ENCODE measurements at places on chromosomes 4 and X.
A peak's percentile ranks its signal among the peaks of the same experiment; 100 is the strongest.

GRCh38 chr4:158397781-158398180 is 123.9 kb upstream of the RXFP1 start:
- no peak for DNase-seq

DNA sequence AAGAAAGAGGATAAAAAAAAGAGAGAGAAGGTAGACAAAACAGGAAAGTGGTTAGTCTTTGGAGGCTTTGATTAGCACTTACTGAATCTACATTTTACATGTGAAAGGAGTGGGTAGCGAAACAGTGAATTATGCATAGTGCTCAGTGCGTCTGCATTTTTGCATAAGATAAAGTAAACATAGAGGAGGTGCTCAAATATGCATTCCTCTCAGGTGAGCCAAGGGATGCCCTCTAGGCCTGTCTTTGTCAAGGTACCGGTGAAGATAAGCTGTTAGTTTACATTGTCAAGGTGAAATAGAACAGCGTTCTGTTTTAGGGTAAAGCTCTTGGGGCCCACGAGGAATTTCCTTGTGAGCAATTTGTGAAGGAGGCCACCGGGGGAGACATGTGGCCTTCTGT is 260.6 kb downstream of the TRIML1 start:
- DNase-seq = no peak

DNA sequence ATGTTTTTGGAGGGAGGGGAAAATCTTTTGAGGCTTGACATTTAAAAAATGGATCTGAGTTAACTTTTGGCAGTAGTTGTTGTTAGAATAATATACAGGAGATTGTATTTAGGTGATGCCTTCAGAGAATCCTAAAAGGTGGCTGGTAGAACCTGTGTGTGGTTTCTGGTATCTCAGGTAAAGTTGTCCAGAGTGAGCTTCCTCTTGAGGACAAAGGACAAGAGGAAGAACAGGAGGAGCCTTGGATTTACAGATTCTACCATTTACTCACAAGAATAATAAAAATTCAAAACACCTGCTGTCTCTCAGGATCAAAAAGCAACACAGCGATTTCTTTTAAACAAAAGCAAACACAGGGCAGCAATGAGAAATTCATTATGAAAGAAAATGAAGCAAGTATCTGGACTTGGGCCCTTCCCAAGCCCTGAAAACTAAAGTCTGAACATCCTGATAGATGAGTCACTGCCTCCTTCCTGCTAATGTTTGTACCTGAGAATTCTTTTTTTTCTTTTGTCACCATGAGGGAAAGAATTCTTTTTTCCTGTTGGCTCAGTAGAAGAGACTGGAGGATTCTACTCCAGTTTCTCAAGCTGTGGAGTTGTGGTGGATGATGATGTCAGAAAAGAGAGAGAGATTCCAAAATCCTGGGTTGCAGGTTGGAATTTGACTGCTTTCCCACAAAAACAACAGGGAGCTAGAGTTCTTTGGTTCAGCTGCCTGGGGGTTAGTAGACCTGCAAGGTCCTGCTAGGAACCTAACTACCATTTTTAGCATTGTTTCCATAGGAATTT is 31.5 kb upstream of the RAPGEF2 start:
- no peak for DNase-seq

DNA sequence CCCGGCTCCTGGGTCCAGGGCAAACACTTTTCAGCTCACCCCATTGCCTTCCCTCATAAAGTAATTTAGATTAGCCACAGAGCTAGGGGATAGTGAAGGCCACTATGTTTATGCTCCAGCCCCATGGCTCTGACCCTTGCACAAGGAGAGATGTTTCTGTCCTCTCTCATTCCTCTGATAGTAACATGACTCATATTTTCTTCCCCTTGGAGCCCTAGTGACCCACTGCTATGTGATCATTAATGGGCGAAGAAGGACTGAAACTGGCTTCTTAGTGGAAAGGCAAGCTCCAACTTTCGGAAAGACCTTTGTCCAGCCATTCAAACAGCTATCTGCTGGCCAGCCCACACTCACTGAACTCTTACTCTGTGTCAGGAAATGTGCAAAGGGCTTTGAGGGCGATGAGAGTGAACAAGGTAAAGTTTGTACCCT is 12.3 kb downstream of the CLDN2 start:
- DNase-seq = no peak

- DNase-seq = no peak
Observed at GRCh38 chrX:2697741-2698299, 6.7 kb downstream of the CD99 start.

- no peak for DNase-seq
Observed at GRCh38 chrX:68186552-68187262, 246.6 kb downstream of the OPHN1 start.

DNA sequence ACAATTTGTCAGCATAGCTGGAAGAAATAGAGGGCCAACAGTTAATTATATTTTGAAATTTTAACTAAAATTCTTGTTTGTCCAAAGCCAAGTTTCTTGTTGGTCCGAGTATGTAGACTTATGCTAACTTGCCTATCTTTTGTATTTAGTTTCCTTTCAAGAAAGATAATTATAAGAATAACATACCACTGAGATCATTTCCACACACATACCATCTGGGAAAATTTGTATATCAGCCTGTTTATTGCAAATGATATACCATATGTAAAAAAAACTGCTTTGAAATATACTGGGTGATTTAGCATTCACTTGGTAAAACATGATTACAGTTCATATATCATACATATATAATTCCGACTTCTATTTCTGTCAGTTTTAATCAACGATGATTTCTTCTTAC is 84.7 kb upstream of the ANKRD50 start:
- no peak for DNase-seq

GRCh38 chrX:119094819-119095218 is 22.0 kb downstream of the CT47C1 start:
- DNase-seq = no peak

GRCh38 chrX:120456973-120457372 is 12.1 kb downstream of the LAMP2 start:
- DNase-seq = no peak

- DNase-seq = no peak
Observed at GRCh38 chrX:68196939-68197791, 236.1 kb downstream of the OPHN1 start.

GRCh38 chr4:41545238-41545637 is 7.3 kb downstream of the LIMCH1 start:
- DNase-seq = no peak

GRCh38 chr4:143356493-143356892 is 19.8 kb downstream of the GAB1 start:
- DNase-seq = no peak

GRCh38 chr4:21768349-21769310 is 179.9 kb downstream of the KCNIP4 start:
- no peak for DNase-seq

DNA sequence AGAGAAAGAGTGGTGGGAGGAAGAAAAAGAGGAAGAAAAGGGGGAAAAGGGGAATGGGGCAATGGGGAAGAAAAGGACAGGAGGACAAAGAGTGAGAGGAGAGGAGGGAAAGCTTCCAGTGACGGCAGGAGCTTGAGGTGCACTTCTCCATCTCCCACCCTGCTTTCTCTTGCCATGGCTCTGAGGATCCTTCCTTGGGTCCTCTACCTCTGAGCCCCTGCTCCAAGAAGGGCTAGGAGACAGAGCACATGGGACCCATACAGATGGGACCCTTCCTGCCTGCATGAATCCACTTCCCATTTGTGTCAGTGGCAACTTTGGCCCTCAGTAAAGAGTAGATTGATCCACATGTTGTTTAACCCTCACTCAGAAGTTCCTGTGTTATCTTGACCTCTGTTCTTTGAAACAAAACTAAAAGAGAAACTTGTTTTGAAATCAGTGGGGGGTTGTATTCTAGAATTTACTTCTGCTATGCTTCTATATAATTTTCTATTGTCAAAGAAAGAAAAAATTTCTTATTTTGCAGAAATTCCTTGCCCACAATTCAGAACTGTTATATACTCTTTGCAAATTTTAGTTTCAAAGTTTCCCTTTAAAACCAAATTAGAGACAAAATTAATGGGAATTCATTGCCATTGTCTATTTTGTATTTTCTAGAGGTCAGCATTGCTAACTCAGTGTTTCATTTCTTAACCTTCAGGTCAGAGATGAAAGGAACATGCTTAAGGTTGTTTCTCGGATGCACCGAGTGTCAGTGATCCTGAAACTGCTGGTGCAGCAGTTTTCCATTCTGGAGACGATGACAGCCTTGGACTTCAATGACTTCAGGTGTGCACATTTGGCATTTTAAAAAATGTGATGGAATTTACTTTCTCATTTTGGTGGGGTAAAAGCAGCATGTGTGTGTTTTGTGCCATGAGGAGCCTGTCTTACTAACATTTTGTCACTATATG is 5.0 kb downstream of the TDO2 start:
- no peak for DNase-seq

GRCh38 chr4:6856391-6856790 is 53.2 kb upstream of the TBC1D14 start:
- no peak for DNase-seq

- DNase-seq = no peak
Observed at GRCh38 chr4:168646001-168646768, 149.3 kb downstream of the PALLD start.

DNA sequence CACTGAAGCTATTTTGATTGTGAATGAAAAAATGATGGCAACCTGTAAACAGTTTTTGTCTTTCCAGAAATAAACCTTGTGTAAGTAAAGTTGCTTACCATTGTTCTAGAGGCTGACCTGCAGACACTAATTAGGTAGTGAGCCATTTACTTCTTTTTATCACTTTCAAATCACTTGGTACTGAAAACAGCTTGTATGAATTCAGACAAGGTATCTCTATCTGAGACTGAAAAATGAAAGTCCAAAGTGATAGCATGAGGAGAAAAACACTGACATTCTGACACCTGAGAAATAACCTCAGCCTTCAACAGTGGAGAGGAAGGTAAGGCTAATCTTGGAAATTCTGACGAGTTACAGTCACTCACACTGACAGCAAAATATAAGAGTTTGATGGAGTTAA is 238.8 kb downstream of the GPC3 start:
- no peak for DNase-seq

DNA sequence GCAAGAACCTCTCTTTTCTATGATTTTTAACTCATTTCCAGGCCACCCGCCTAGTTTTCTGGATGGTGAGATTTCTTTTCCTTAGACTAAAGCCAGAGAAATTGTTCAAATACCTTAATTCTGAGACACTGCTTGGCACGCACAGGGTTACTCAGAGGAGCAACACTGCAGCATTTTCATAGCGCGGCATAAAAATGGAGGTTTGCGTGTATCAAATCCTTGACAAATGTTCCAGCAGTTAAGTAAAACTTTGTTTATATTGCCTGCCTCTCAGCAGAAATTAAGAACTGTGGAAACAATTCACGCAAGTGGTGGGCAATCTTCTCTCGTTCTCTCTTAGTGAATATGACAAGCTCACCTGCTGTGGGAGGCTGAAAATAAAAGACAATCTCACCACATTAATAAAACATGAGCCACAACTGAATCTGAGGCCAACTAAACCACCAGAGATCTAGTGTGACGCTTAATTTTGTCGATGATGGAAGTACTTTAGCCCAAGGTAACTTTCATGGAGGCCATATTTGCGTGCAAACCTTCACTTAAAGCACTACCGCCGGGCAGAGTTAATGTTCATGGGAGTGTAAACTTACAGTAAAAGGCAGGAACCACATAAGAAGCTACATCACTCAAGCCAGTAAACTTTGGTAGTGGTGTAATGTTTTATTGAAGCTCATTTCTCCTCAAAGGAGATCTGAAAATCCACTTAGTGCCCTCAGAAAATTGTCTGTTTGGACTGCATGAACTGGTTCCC is 894.8 kb upstream of the EPHA5 start:
- no peak for DNase-seq

DNA sequence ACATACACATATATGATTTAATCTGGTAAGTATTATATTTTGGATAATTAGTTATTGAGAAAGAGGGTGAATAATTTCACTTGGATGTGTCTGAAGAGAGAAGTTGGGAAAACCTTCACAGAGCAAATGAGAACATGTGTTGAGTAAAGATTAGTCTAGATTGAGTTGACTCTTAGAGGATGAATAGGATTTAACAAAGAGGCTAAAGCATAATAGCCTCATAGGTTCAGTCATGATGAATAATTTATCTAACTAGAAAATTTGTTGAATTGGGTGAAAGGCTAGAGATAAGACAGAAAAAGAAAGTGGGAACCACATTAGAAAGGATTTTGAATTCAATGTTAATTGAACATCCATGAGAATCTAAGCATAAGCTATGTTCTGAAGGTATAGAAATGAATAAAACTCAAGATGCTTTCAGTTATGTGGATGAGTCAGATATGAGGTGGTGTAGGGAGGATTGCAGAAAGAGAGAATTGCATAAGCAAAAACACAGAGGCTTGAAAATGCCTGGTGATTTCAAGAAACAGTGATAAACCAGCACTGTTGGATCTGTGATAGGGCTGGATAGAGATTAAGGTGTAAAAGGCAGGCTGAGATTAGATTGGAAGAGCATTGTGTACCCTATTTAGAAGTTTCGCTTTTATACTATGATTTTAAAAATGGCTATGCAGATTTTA is 207.6 kb upstream of the NR3C2 start:
- no peak for DNase-seq

GRCh38 chrX:38500866-38501265 is 60.5 kb upstream of the TSPAN7 start:
- DNase-seq = no peak

GRCh38 chr4:151227731-151228130 is 49.2 kb upstream of the PRSS48 start:
- DNase-seq = peak; percentile 18

DNA sequence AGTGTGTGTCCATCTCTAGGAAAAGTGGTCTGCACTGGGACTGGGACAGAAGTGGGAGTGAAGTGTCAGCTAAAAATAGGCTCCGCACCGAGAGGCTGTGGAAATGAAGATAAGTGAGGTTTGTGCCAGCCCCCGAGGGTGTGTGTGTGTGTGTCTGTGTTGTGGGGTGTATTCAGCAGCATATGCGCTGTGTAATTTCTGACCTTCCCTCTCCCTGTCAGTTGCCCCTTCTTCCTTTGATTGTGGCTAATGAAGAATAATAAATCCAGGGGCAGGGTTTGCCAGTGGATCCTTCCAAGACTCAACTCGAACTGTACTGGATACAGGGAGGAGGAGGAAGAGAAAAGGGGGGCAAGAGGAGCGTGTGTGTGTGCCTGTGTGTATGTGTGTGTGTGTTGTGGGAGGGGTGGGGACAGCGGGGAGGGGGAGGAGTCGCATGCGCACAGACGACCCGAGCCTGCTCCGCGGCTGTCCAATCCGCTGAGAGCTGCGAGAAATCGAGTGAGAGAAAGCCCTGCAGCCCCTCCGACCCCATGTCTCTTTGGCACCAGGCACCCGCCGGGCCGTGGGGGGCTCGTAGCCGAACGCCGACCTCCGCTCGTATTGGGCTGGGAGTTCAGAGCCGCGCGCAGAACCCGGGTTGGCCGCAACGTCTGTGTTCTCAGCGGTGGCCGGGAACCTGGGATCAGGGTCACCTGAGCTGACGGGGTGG is 916 bp upstream of the POU4F2 start:
- no peak for DNase-seq

DNA sequence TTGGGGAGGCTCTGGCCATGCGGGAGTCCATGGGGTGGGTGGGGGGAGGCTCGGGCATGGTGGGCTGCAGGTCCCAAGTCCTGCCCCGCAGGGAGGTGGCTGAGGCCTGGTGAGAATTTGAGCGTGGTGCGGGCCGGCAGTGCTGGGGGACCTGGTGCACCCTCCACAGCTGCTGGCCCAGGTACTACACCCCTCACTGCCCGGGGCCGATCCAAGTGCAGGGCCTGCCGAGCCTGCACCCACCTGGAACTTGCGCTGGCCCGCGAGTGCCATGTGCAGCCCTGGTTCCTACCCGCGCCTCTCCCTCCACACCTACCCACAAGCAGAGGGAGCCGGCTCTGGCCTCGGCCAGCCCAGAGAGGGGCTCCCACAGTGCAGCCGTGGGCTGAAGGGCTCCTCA is 5.7 kb upstream of the SPANXN2 start:
- no peak for DNase-seq
